ENCODE measurements at places on chromosomes 16 and 17.

DNA sequence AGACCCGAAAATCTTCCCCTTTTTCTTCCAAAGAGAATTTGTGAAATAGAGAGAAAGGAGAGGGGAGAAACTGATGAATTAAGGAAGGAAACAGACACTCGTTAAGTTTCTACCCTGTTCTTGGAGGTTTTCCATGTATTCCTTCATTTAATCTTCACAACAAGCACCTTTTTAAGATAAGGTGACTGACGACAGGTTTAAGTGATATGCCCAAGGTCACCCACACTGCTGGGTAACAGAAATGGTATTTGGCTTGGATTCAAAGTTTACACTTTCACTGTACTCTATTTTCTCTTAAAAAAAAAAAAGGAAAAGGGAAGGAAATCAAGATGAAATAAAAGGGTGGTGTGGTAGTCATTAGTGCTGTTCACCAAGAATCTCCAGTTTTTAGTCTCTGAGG lies 33.5 kb upstream of the TOX3 start:
- no peak for DNase-seq

GRCh38 chr17:8402921-8403536 lies 5.4 kb upstream of the RNF222 start:
- no peak for DNase-seq

- DNase-seq, result peak; percentile 61
Observed at GRCh38 chr17:67245694-67246402, 852 bp upstream of the HELZ start.

GRCh38 chr16:4968879-4969483 lies 10.9 kb downstream of the SEC14L5 start:
- no peak for DNase-seq

GRCh38 chr17:74199306-74200092 lies 4.0 kb upstream of the RPL38 start:
- DNase-seq, result peak; percentile 80

- no peak for DNase-seq
Observed at GRCh38 chr16:89472711-89473075, 17.7 kb downstream of the ANKRD11 start.

GRCh38 chr17:77929180-77929564 lies 29.3 kb upstream of the TNRC6C start:
- DNase-seq, result no peak

DNA sequence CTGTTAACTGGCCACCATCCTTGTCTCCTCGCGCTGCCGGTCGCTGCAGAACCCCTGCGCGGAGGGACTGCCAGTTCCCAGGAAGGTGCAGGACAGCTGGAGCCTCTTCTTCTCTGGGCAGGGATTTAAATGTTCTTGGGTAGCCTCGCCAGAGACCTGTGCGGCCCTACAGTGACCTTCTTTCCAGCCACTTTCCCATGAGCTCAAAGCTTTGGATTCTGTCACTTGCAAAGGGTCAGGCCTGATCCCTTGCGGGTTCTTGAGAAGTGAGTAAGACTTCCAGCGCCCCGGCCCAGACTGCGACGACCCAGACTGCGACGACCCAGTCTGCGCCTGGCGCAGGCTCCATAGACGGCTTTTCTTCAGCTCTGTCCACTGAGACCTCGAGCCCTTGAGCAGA lies 1.4 kb upstream of the SLFN5 start:
- peak; percentile 53 for DNase-seq

DNA sequence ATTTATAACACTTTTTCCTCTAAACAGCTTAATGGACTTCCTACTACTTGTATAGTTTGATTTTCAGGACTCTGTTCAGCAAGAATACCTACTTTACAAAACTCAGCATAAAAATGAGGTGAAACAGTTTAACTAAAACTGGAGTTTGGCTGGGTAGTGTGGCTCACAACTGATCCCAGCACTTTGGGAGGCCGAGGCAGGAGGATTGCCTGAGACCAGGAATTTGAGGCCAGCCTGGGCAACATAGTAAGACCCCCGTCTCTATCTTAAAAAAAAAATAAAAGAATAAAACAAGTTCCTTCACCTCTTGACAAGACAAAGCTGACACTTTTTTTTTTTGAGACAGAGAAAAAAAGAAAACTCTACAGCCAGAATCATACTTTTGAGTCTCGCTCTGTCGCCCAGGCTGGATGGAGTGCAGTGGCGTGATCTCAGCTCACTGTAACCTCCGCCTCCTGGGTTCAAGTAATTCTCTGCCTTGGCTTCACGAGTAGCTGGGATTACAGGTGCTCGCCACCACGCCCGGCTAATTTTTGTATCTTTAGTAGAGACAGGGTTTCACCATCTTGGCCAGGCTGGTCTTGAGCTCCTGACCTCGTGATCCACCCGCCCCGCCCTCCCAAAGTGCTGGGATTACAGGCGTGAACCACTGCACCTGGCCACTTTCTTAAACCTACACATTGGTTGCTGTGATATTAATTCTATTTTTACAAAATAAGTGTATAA lies 2.6 kb downstream of the PDF start:
- no peak for DNase-seq

DNA sequence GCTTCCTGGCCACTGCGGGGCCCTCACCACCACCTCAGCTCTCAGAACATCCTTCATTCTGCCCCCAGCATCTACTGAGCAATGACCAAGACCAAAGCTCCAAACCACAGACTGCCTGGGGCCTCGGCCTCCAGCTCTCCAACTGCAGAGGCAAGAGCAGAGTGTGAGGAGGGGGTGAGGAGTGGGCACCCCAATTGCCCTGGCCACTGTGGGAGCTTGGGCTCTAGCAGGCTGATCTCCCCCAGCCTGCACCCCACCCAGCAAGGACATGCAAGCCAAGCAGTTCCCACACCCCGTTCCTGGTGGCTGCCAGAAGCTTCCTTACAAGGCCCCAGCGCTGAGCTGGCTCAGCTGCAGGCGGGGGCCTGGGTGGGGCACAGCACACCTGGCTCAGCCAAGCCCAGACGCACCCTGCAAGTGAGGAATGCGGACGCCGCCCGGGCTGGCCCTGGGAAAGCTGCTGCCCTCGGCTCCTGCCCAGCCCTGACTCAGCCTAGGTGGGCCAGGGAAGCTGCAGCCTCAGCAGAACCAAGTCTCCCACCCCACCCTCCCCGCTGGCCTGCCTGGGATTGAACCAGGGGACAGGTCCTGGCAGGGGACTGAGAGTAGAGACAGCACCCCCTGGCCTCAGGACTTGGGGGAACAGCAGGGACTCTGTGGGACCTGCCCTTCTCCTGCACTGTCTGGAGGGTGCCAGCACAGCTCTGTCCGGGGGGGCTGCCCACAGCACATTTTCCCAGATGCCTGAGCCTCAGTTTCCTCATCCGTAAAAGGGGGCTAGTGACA lies 29.7 kb upstream of the KRT17 start:
- no peak for DNase-seq

DNA sequence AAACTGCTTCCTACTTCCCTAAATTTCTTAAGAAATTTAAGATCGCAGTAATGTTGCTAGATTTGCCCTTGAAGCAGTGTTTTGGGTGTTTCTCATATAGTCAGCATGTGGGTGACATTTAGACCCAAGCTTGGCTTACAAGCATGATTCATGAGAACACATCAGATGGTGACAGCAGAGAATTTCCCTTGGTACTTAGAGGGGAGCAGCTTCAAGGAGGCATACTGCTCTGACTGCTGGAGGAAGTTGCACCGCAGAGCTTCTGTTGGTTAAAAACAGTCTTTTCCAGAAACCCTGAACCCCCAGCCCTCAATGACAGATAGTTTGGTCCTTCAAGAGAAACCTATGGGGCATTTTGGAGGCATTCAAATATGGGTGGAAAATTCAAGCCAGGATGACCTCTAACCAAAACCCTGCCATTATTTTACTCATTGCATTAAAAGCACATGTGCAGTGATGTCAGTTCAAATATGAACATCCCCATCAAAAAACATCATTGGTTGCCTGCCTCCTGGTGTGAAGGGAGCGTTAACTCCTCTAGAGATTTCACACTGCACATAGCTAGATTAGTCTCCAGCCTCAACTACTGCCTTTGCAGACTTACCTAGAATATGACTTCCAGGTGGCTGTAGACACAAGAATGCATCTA lies 201.5 kb upstream of the CACNG5 start:
- DNase-seq, result peak; percentile 68

- no peak for DNase-seq
Observed at GRCh38 chr17:50176559-50177357, 11.0 kb downstream of the SGCA start.
